ENCODE measurements at places on chromosomes 5 and 9.
A peak's percentile ranks its signal among the peaks of the same experiment; 100 is the strongest.

DNA sequence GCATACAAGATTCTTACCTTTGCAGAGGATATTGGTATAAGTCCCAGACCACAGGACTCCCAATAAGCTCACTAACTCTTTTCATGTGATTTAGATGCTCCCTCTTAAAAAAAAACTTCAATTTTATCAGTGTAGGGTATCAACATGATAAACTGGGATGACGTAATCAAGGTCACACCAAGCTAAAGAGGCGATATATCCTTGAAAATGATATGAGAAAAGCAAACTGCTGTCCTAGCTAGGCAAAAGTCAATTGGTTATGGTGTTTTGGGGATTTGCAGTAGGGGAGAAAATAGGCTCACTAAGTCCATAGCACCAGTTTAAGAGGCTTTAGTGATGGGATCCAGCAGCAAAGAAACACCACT is 354.4 kb downstream of the DIRAS2 start:
- DNase-seq: no peak

GRCh38 chr9:78921341-78921740 is 624.4 kb downstream of the PSAT1 start:
- DNase-seq: no peak

DNA sequence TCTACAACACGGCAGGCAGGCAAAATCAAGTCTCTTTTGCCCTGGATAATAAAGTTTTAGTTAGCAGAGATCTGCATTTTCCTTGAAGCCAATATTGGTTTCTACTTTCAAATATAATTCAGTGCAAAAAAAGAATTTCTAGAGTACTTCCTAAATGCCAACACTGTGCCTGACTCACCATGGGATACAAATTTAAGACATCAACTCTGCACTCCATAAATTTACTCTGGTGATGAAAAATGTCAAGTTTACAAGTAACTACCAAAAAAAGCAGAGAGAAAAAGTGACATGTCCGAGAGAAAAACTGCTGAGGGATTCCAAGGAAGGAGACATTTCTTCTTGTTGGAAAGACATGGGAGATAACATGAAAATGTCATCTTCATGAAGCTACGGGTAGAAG is 119.7 kb downstream of the RAPGEF6 start:
- no peak for DNase-seq

DNA sequence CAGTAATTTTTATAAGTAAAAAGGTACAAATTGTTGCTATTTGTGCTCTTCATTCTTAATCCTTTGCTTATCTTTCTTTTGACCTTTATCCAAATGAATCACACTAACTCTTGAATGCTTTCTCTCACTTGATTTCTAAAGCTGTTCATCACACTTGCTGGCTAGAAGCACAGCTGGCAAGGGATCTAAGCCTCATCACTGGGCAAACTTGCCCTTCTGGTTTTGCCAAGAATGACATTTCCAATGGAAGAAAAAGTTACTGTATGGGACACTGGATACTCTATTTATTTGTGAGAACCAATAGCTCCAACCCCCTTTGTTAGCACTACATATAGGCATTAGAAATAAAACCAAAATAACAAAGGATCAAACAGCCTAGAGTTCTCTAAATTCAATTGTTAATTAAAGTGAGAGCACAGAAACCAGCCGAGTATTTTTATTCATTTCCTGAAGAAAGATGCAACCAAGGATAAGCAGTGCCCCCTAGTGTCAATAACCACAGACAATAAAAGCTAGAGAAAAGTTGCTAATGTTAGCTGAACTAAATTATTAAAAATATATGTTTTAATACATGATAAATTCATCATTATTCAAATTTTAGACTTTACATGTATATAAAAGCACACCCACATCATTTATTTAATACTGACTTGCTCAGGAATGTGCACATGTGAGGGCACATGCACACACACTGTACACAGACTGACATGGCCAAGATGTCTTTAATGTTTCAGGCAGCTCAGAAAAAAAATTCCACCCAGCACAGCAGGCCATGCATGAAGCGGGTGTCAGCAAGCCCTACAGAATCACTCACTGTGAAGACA is 59.8 kb upstream of the POU5F2 start:
- DNase-seq: no peak

DNA sequence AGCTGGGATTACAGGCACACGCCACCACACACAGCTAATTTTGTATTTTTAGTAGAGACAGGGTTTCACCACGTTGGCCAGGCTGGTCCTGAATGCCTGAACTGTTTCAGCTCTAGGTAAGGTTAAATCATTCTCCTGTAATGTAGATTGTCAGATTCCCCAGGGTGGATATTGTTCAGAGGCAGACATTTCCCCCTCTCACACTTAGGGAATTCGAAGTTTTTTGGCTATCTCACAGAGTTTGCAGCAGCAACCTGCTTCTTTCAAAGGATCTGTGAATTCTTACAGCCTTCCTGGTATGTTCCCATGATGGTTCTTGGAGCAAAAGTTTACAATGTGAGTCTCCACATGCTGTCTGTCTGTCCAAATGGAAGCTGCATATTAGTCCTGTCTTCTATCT is 15.6 kb upstream of the DIRAS2 start:
- no peak for DNase-seq

GRCh38 chr5:53360811-53361210 is 119.6 kb upstream of the FST start:
- no peak for DNase-seq

- no peak for DNase-seq
These were observed 87.2 kb downstream of the KCNIP1 start for GRCh38 chr5:170591054-170591453.

- DNase-seq: no peak
These were observed 53.7 kb downstream of the MAP1B start for GRCh38 chr5:72160959-72161358.

GRCh38 chr9:124381170-124381945 is 33.9 kb downstream of the PSMB7 start:
- DNase-seq: no peak

- DNase-seq: peak; percentile 65
These were observed 4.3 kb downstream of the FYB1 start for GRCh38 chr5:39214912-39215709.

DNA sequence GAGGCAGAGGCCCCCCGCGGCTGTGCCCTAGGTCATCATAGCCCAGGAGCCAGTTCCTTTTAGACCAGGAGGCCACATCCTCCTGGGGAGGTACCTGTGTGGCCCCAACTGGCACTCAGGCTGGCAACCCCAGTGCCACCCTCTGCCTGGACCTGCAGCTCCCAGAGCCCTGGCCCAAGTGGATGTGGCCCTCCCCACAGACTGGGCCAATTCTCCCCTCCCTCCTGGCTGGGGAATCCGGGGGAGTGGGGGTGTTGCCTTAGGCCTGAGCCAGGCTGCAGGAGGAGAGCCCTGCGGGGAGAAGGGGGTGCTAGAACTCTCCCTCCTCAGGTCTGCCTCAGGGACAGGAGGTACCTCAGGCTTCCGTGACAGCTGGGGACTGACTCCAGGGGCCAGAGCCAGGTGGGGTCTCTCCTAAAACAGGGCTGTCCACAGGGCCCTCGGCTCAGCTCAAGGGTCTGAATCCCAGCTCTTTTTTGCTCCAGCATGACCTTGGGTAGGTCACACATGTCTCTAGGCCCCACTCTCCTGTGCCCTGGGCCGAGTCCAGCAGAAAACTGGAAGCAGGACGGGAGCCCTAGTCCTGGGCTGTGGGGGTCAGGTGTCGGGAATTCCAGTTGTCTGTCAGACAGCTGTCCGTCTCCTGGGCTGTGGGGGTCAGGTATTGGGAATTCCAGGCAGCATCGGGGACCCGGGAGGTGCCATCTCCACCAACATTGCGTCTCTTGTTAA is 9.6 kb downstream of the DNLZ start:
- no peak for DNase-seq

DNA sequence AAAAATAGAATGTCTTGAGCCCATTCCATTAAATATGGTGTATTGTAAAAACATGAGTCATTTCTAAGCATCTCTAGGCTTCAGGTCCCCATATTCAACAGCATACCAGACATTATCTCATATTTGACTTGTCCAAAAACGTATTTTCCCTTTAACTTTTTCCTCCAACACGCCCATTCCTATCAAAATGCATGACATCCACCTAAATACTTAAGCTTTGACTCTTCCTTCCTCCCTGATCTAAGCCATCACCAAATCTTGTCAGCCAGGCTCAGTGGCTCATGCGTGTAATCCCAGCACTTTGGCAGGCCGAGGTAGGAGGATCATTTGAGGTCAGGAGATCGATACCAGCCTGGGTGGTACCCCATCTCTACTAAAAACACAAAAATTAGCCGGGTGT is 23.9 kb downstream of the VCP start:
- no peak for DNase-seq

DNA sequence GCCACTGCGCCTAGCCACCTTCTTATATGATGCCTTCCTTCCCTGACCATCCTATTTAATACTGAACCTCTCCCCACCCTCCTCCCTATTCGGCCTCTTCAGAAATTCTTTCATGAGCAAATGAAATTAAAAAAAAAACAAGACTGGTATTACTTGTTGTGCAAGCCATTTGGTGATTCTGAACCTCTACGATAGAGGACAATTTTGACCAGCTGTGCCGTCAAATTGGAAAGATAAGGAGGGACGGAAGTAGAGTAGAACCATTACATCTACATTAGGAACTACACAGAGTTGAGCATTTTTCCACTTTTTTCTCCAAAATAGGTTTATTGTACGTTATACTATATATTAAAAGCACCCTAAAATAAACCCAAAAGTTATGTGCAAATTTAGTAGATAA is 2.9 kb downstream of the DHX29 start:
- no peak for DNase-seq

GRCh38 chr9:38339087-38339486 is 53.4 kb upstream of the ALDH1B1 start:
- DNase-seq: no peak

DNA sequence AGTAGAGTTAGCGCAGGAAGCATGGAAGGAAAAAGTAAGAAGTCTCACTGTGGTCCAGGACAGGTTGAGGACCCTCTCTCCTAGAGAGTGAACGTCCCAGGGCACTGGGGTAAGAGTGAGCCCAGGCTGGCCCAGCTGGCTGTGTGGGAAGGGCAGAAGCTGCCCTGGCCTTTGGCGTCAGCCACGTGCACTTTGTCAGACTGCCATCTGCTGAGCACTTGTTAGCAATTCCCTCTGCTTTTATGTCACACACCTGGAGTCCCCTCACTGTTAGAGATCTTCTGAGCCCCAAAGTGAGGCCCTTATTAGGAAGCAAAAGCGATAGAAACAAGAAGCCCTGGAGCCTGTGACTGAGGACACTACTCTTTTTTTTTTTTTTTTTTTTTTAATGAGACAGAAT is 79.1 kb downstream of the UGCG start:
- DNase-seq: no peak

- no peak for DNase-seq
These were observed 2.5 kb downstream of the SH3PXD2B start for GRCh38 chr5:172451771-172452197.

GRCh38 chr5:111251921-111252320 is 27.7 kb downstream of the CAMK4 start:
- no peak for DNase-seq

DNA sequence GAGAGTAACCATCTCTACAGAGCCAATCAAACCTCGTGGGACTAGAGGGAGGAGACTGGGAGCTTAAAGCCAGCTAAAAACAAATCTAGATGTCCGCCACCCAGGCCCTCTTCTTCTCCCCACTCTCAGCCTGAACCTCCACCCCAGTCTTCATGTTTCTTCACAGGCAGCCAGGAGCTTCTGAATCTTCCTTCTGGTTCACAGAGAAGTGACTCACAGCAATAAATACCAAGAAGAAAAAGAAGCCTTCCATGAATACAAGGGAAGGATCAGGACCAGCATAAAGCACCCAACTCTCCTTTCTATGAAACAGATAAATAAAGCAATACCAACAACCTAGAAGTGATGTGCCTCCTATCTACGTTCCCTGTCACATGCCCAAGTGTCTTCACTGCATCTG is 103.3 kb upstream of the SLIT3 start:
- DNase-seq: no peak

- DNase-seq: no peak
These were observed 6.2 kb downstream of the SEMA4D start for GRCh38 chr9:89491694-89492093.

DNA sequence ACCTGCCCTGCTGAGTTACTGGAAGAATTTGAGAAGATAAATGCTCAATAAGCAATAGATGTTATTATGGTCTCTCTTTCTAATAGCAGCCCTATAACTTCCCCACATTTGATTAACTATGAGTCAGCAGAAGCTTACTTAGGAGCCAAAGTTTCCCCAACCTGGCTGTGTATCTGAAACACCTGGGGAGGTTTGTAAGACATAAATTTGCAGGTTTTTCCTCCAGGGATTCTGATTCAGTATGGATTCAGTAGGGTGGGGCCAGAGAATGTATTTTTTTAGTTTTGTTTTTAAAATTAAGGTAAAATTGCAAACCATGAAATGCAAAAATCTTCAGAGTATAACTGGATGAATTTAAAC is 44.9 kb upstream of the GNPDA1 start:
- no peak for DNase-seq

GRCh38 chr5:172648013-172648381 is 6.9 kb downstream of the NEURL1B start:
- DNase-seq: no peak

DNA sequence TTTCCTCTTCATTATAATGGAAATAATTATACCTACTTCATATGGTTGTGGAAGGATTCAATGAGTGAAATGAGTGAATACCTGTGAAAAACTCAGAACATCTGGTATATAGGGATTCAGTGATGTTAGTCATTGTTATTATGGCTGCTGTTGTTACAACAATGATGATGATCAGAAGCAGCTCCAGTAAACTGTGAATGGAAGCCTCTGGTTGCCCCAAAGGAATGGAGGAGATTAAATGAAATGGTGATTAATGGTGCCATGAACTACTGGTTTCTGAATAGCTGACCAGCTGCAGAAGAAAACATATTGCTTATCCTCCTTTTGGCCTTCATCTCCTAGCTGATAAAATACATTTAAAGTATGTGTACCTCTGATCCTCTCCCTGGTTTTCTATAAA is 372.0 kb downstream of the ARHGEF28 start:
- no peak for DNase-seq

- no peak for DNase-seq
These were observed 27.2 kb upstream of the NOTCH1 start for GRCh38 chr9:136572828-136573625.

GRCh38 chr9:96006296-96006879 is 130.9 kb downstream of the ERCC6L2 start:
- no peak for DNase-seq

Measured in activated CD4-positive, alpha-beta T cell treated with anti-CD3 and anti-CD28 coated beads, Interleukin-2, amount 50 U/mL, for 1 hour (primary cell).